Fibroblast of skin of left quadriceps (primary cell): ENCODE measurements at places on chromosomes 1 and 21.
A peak's percentile ranks its signal among the peaks of the same experiment; 100 is the strongest.

GRCh38 chr1:110380672-110381283 is 10.0 kb downstream of the SLC16A4 start:
- DNase-seq, result no peak

DNA sequence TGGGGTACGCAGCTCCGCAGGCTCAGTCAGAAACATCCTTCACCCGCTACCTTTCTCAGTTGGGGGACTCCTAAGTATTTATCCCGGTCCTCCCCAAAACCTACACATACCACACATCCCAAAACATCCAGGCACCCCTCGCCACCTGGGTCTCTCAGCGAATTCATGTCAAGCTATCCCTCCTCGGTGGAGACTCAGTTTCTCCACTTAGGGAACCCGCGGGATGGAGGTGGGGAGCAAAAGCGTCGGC is 1.3 kb upstream of the ZBTB7B start:
- DNase-seq, result no peak

GRCh38 chr1:22182715-22183114 is 39.8 kb upstream of the WNT4 start:
- DNase-seq, result no peak

DNA sequence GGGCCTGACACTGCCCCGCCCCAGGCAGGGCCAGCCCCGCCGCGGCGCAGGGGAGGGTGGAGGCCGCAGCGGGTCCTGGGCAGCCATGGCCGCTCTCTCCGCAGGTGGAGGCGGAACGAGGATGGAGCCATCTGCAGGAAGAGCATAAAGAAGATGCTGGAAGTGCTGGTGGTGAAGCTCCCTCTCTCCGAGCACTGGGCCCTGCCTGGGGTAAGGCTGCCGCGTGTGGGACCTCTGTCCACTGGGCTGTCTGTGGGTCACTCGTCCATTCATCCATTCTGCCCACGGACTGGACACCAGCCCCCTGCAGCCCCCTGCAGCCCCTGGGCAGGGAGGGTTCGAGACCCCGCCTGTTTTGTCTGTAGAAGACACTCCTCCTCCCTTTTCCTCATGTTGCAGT is 18.4 kb upstream of the LRRC3 start:
- no peak for DNase-seq

GRCh38 chr21:44428281-44428960 is 26.9 kb upstream of the LRRC3 start:
- DNase-seq, result no peak

DNA sequence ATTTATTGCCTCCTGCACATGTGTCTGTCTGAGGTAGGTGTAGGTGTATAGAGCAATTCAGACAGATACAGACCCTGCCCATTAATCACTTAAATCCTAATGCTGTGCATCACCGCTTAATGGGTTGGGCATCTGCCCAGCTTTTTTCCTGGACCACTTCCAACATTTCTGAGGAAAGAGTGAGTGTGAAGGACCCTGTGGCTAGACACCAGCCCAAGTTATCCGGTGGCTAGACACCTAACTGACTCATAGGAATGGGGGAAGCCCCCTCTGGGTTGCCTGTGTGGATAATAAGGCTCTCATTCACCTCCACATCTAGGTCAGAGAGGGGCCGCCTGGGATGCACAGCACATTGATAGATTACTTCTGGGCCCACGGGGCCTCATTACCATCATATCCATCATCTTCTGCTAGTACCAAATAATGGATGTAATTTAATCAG is 121.1 kb upstream of the RAVER2 start:
- peak; percentile 55 for DNase-seq

- no peak for DNase-seq
Observed at GRCh38 chr1:74683656-74684055, 10.1 kb upstream of the ERICH3 start.

DNA sequence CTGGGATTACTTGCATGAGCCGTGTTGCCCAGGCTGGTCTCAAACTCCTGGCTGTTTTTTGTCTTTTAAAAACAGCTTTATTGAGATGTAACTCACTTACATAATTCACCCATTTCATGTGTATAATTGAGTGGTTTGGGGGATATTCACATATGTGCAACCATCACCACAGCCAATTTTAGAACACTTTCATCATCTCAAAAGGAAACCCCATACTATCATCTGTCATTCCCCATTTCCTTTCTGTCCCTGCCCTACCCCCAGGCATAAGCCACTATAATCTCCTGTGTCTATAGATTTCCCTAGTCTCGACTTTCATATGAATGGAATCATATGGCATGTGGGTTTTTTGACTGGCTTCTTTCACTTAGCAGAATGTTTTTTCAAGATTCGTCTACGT is 43.3 kb downstream of the GPR137B start:
- DNase-seq, result no peak

DNA sequence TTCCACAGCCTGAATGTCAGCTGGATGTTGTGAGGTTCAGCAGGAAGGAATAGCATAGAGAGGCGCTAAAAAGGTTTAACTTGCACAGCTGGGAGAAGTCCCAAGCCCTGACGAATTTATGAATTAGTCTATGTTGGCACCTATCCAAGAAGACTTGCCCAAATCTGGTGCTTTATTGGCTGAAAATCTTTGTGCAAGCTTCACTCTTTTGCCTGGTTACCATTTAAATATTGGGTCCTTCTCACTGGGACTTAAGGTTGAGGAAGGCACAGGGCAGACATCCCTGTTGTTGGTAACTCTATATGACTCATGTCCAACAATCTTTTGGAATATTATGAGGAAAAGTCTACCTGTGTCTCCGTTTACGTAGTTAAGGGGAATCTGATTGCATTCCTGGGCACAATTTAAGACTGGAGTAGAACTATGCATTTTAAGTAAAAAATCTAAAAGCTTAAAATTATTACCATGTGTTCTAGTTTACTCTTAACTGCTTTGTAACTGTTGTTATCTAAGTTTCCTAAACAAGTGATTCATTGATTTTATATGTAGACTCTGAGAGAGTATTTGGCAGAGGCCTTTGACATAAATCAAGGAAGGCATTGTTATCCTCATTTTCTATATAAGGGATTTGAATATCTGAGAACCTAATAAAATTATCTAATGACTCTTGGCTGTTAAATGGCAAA is 181.7 kb upstream of the DPYD start:
- DNase-seq, result no peak
